H1 (cell line): ENCODE measurements at places on chromosomes 11 and 22. TPM values are rescaled to one million over a fixed set of nuclear protein-coding genes. Genes with fewer than 3 reads are reported as not detected.

NNMT gene
- not detected in 2 replicates for total RNA-seq

ACAD8 gene
- total RNA-seq: 48.2 and 52.7 TPM in 2 replicates

DNA sequence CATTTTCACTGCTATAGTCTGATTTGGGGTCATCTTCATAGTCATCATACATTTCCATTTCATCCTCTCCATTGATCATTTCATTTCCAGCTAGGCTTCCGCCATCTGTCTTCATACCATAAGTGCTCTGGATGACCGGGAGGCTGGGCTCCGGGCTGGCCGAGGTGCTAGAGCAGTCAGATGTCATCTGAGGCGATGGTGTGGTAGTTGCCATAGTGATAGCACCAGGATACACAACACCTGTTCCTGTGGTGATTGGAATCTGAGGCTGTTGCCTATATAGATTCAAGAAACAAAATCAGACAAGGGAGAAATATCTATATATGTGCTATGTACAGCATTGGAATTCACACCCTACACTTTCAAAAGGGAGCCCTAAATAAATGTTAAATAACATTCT is 383.5 kb downstream of the SOX6 start:
- H3K4me1 ChIP-seq: peaks cover 3% of the 10 kb centered on the region; the same call in 1 of the 2 replicates
- H3K27ac ChIP-seq: no peak overlapping the region
- no peaks in the 10 kb centered on the region for H3K27me3 ChIP-seq
- DNase-seq: no peak

- no peak overlapping the region for H3K27ac ChIP-seq
- H3K4me3 ChIP-seq: no peak overlapping the region
- no peaks in the 10 kb centered on the region for H3K4me1 ChIP-seq
- H3K36me3 ChIP-seq: no peaks in the 10 kb centered on the region
- no peak for DNase-seq
These were observed 278.2 kb downstream of the TBC1D22A start for GRCh38 chr22:47040486-47041270.

- no peaks in the 10 kb centered on the region for H3K36me3 ChIP-seq
- peaks cover 3% of the 10 kb centered on the region for H3K27me3 ChIP-seq
- H3K27ac ChIP-seq: no peak overlapping the region; the same call in 1 of the 2 replicates
- H3K4me1 ChIP-seq: peaks cover 29% of the 10 kb centered on the region
- H3K4me3 ChIP-seq: no peak overlapping the region
These were observed 29.3 kb upstream of the TCF20 start for GRCh38 chr22:42299586-42300258.

- no peaks in the 10 kb centered on the region for H3K27me3 ChIP-seq
- H3K36me3 ChIP-seq: no peaks in the 10 kb centered on the region; the same call in 1 of the 2 replicates
- no peak overlapping the region for H3K27ac ChIP-seq
- peaks cover 6% of the 10 kb centered on the region for H3K4me1 ChIP-seq
- no peak overlapping the region for H3K4me3 ChIP-seq
- DNase-seq: no peak
These were observed 3.8 kb downstream of the SELENOO start for GRCh38 chr22:50204571-50204970.

GRCh38 chr11:17752144-17752543 is 17.6 kb downstream of the KCNC1 start:
- H3K4me1 ChIP-seq: no peaks in the 10 kb centered on the region
- DNase-seq: no peak
- H3K27ac ChIP-seq: no peak overlapping the region
- H3K27me3 ChIP-seq: no peaks in the 10 kb centered on the region
- H3K4me3 ChIP-seq: no peak overlapping the region
